ENCODE measurements at places on chromosomes 13 and 19.

GRCh38 chr13:41851351-41851750, 109.6 kb downstream of the VWA8 start:
- DNase-seq: no peak

GRCh38 chr13:98910501-98910951, 67.3 kb downstream of the DOCK9 start:
- DNase-seq: no peak

GRCh38 chr13:109403012-109403421, 383.4 kb downstream of the IRS2 start:
- no peak for DNase-seq

GRCh38 chr13:75222031-75222430, 259.9 kb downstream of the TBC1D4 start:
- no peak for DNase-seq

DNA sequence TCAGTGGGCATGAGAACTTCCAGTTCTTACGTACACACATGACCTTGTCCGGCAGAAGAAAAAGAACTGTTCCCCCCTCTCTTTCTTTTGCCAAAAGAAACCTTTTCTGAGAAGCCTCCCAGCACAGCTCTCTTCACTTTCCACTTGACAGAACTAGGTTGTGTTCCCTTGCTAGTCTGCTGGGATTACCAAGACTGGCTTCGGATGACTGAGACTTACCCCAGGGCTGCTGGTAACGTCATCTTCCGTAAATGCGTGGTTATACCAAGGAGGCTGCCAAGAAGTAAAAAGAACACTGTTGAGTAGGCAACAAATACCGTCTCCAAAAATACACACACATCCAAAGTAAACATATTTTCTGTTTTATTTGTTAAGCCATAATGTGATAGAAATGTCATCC, 908.2 kb downstream of the EFNB2 start:
- no peak for DNase-seq

- no peak for DNase-seq
These were observed 45.9 kb downstream of the MBD3L1 start for GRCh38 chr19:8877854-8878705.

DNA sequence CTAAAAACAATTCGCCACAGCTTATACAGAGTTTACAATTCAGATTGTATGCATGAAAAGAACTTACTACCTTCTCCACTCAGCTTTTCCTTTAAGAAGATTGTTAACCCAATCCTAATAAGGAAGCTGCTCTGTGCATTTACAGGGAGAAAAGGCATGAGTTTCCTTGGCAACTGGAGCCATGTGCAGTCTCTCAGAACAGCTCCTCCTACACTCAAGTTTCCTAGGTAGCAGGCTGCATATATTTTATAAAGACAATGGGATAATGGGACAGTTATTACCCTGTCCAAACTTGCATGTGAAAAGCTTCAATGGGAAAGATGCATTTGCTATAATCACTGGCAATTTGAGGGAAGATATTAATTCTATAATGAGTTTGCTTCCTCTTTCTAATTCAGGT, 125.5 kb upstream of the TRPC4 start:
- no peak for DNase-seq

GRCh38 chr13:43110658-43111057, 87.3 kb downstream of the DNAJC15 start:
- DNase-seq: no peak

DNA sequence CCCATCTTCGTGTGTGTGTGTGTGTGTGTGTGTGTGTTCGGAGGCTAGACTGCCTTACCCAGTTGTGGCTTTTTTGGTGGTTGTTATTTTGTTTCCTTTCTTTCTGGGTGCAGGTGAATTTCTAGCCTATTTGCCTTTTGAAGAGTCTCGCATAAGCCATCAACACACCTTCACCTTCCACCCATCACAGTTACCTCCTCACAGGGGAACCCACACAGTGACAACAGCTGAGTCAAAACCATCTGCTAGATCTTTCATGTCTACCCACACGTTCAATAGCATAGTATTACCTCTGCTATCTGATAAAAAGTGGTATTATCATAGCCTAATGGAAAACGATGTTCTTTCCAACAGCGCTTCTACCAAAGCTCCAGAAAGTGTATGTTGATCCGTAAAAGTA, 303.2 kb upstream of the TMTC4 start:
- no peak for DNase-seq

GRCh38 chr19:33227242-33227650, 1.6 kb upstream of the SLC7A10 start:
- no peak for DNase-seq

- no peak for DNase-seq
These were observed 1094.3 kb downstream of the EFNB2 start for GRCh38 chr13:105441051-105441750.

DNA sequence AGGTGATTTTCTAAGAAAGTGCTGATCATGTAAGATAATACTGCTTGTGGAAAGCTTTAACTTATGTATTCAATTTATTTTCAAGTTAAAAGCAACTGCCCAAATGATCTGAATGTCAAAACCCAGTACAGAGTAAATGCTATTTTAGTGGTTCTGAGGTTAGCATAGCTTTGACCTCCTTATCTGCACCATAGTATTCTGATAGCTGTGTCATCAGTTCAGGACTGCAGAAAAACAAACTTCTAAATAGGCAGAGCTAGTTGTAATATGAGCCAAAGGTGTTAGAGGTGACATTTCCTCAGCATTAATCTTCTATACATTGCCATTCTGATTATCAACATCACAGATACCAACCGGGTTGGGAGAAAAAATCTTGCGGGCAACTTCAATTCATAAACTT, 758.7 kb downstream of the SLITRK5 start:
- DNase-seq: no peak

- DNase-seq: peak; percentile 62
These were observed 338 bp downstream of the SLC35E1 start for GRCh38 chr19:16571822-16572331.

GRCh38 chr13:24068472-24068871, 92.0 kb upstream of the SPATA13 start:
- DNase-seq: no peak

DNA sequence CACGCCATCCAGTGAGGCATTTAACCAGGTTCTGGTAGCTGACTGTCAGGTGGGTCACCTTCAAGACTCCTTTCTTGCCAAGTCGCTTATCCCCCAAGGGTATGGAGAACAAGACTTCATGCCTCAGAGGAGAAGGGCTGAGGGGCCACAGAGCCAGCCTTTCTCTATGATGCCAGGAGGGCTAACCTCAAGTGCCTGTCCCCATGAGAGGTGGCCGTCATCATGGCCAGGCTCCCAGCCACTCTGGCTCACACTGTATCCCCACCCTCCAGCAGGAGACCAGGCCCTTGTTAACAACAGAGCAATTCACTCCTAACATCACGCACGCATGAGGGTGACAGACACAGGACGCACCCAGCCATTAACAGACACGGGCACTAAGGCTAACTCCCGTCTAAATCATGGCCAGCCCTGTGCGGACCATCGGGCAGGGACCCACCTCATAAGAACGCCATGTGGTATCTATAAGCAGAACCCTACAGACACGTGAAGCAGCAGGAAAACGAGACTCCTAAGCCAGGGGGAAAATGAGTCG, 38.6 kb upstream of the ISYNA1 start:
- no peak for DNase-seq

- no peak for DNase-seq
These were observed 898.2 kb downstream of the UQCRFS1 start for GRCh38 chr19:28314756-28315155.

- no peak for DNase-seq
These were observed 44.7 kb downstream of the CACNA1A start for GRCh38 chr19:13461536-13461935.

DNA sequence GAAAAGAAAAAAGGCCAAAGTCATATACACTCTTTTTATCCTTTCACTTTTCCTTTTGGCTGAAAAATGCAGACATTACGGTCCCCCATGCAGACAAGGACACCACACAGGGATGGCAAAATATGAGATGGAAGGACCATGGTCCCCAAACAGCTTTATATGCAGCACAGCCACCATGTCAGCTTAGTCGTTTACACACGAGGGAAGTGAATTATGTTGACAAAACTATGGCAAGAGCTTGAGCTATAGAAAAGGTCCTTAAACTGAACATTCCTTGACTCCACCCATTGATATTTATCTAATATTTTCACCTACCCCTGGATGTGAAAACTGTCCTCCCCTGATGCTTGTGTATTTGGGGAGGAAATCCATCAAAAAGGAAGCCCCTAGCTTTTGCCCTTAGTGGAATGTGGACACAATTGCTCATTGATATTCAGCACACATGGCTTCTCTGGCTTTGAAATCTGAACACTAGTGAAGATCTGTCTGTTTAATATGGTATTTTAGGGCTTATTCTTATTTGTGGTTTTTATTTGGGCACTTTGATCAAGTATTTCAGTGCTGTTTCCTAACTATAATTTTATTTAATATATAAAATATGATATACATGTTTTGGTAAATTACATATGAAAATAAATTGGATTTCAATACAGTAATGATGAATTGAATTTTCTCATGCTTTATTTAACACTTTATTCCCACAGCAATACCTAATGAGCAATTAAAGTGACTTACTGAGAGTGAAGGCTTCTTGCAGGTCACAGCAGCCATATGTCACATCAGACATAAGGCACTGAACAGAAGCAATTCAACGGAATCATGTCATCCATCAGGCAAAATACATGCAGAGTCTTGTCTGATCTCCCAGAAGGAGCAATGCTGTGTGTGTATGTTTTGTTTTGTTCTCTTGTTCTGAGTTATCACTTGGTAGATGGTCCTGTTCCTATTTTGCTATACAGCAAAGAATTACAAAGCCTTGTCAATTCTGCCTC, 6.8 kb upstream of the GTF2F2 start:
- DNase-seq: no peak

- no peak for DNase-seq
These were observed 647.8 kb upstream of the KLHL1 start for GRCh38 chr13:70756088-70756487.

- DNase-seq: no peak
These were observed 15.7 kb downstream of the PBX4 start for GRCh38 chr19:19602713-19603324.

DNA sequence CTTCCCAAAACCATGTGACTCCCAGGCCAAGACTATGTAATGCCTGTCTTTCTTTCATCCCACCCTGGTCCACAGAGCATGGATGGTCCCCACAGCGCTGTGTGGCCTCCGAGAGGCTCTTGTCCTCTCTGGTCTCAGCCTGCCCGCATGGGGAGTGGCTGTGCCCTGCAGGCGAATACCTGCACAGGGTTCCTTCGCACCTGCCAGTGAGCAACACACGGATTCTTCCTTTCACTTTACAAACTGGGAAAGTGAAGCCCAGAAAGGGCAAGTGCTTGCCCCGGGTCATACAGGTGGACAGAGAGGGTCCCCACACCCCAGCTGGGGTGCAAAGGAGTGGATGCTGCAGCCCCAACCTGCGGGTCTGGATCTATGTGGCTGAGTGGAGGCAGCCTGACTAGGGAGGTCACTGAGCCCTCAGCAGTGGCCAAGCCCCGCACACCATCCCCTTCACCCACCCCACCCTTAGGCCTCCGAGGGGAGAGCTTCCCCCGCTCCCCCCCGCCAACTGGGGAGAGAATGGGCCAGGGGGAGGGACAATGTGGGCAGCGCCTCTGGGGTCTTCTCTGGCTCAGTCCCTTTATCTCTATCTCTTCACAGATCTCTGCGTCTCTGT, 747 bp upstream of the MARK4 start:
- no peak for DNase-seq

GRCh38 chr13:36665630-36666029, 8.2 kb upstream of the SERTM1 start:
- DNase-seq: no peak

DNA sequence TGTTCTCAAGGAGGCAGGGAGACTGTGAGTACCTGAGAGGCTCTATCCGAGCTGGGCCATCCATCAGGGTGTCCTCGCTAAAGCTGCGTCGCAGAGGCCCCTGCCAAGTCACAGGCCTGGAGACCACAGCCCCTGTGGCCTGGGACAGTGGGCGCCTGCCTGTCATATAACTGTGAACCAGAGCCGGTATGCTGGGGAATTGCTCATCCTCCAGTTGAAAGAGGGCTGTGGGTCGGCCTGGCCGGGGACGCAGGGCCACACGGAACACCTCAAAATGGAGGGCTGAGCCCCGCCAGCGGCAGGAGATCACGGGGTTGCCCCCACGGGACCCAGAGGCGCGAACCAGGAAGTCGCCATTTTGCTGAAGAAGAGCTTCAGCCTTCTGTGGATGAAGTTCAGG, 6.6 kb downstream of the SH2D3A start:
- no peak for DNase-seq

GRCh38 chr19:29483944-29484581, 41.7 kb upstream of the VSTM2B start:
- no peak for DNase-seq

All from GM13977 (cell line).